ENCODE measurements at places on chromosomes 6 and 20. TPM values are rescaled to one million over a fixed set of nuclear protein-coding genes. Genes with fewer than 3 reads are reported as not detected.

GRCh38 chr20:56826705-56827665, 197.9 kb downstream of the TFAP2C start:
- DNase-seq, result peak; percentile 33

GRCh38 chr20:17456279-17456678, 74.9 kb downstream of the BFSP1 start:
- peak; percentile 20 for DNase-seq

NRSN1 gene
- not detected for polyA plus RNA-seq

VSX1 gene
- polyA plus RNA-seq, result not detected

DNA sequence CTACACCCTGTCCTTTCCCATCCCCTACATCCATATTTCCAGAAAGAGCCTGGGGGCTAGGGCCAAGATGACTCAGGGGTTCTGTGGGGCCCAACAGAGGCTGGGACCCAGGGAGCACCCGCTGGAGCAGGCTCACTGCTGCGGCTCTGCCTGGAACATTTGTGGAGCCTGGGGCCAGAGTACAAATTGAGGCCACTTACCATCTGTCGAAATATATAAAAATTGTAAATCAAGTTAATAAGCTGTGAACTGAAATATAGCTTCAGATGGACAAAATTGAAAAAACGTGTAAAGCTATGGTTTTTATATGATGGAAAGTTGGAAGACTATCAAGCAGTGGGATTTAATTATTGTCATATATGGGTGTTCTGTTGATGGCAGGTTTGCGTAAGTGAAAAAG, 82.9 kb upstream of the ATXN1 start:
- no peak for DNase-seq

- DNase-seq, result no peak
Measured at GRCh38 chr6:32126880-32127279, 1.2 kb downstream of the ATF6B start.

DNA sequence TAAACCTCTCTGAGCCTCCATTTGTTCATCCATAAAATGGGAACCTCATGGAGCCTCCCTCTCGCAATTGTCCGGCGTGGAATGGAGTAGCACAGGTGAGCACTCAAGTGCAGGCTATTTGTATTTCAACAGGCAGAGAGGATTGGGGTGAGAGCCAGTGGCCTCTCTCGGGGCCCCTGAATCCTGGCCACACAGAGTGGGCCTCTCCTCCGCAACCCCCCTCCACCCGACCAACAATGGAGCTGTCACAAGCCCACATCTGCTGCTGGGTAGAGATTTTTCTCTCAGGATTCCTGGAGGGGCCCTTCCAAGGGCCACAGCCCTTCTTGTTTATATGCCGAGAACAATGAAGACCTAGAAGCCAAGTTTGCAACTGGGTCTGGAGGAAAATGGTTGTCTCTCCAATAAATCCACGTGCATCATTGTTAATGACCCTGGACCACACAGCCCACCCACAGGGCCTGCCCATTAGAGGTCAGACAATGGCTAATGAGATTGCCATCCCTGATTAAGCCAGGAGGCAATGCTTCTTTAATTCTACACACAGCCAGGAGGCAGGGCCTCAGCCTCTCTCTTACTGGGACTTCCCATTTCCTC, 233.0 kb downstream of the ANKRD60 start:
- DNase-seq, result no peak

CCM2L gene
- polyA plus RNA-seq, result 5.1 TPM

GRCh38 chr20:59361411-59361810, 61.0 kb downstream of the EDN3 start:
- DNase-seq, result no peak

DNA sequence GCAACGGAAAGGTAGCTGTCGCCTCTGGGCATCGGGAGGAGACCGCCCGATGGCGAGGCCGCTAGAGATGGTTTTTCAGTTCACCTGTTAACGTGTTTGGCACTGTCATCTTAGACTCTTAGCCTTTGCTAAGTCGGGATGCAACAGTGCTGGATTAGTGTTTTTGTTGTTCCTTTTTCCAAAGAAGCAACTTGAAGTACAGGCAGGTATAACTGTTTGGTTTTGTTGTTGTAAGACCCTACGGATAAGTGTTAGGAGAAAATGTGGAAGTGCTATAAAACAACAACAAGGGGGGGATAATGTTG, 723 bp downstream of the MANEA start:
- no peak for DNase-seq

- DNase-seq, result no peak
Measured at GRCh38 chr20:63059684-63060056, 52.9 kb upstream of the BHLHE23 start.

BHLHE23 gene
- not detected for polyA plus RNA-seq

DNA sequence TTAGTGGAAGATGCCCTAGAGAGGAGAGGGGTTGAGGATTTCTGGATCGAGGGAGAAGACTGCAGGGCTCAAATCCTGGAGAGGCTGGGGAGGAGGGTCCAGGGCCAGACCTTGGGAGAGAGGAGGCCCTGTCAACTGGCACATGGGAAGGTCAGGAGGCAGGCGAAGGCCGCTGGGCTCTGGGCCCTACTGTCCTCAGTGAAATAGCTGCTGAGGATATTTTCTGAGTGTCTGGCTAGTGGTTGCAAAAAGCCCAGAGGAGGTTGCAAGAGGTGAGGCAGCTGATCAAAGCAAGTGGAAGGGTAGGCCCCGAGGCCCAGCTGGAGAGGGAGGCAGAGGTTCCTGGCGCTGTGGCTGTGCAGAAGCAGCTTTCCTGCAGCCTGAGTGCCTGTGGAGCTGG, 103.4 kb upstream of the MLN start:
- DNase-seq, result no peak

DNA sequence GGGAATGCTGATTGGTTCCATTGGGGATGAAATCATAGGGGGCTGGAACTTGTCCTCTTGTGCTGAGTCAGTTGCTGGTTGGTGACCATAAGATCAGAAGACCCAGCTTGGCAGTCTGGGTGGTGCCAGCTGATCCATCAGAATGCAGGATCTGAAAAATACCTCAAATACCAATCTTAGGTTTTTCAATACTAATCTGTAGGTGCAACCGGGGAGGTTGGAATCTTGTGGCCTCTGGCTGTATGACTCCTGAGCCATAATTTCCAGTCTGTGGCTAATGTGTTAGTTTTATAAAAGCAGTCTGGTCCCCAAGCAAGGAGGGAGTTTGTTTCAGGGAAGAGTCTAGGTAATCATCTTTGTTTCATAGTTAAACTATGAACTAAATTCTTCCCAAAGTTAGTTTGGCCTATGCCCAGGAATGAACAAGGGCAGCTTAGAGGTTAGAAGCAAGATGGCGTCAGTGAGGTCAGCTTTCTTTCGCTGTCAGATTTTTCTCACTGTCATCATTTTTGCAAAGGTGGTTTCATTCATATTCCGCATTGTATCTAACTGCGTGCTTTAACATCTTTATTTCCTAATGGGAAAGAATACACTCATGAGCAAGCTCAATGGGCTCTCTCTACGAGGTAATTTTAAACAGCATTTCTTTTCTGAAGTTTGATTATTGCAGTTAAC, 2.0 kb downstream of the ARMH2 start:
- no peak for DNase-seq

DNA sequence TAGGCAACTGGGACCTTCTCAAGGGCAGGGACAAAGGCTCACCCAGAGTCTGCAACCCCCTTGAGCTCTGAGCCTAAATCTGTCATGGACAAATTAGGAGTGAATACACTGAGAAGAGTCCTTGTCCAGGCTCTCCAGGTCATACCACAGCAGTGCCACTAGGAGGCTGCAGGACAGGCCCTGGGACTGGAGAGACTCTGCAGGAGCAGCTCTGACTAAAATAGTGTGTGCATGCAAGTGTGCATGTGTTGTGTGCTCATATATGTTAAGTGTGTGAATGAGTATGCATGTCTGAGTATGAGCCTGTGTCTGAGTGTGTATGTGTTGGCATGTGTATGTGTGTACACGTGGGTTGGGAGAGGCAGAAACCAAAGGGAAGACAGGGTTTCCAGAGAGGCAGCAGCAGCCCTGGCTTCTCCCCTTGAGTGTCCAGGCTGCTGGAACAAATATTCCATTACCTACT, 27.1 kb downstream of the MRPL14 start:
- DNase-seq, result no peak

GRCh38 chr20:43842126-43843020, 72.3 kb upstream of the TOX2 start:
- no peak for DNase-seq

GRCh38 chr20:36106606-36107005, 47.9 kb upstream of the EPB41L1 start:
- DNase-seq, result no peak

GRCh38 chr6:8905757-8906156, 470.4 kb upstream of the SLC35B3 start:
- no peak for DNase-seq

DNA sequence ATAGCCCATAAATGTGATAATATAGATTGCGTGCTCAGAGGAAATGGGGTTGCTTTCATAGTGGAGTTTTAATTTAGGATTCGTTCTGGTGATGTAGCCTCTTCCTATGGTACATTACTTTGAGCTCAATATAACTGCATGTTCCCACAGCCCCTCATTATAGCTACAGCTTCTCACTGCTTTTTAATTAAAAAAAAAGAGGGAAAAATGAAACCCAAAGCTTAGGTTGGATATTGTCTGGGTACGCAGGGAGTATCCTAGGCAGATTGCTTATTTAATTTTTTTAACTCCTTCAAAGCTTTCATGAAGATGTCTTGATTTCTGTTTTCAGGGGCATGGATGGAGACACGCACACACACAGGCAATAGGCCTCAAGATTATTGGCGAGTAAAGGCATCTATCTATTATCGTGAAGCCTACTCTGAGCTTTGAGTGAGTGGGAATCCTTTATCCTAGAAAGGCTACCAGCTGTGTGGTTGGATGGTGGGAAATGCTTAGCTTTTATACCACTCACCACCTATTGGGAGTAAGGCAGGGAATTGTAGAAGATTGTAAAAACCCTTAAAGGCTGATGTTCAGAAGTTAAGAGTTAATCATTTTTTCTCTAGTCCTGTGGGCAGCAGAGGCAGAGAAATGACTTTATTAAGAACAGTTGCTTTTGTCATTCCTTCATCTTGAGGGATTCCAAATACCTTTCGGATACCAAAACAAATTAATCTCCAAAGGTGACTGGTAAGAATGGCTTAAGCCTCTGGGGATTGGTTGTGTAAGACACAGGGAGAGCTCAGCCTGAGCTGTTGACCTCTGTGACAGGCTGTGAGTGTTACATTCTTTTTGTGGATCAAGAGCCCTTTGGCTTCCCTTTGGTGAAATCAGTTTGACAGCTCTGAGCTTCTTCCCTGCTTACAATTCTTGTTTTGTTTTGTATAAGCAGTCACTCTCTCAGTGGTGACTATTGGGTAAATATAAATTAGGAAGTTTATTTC, 33.4 kb downstream of the CTNNBL1 start:
- no peak for DNase-seq

GRCh38 chr6:34418367-34418766, 7.5 kb downstream of the RPS10 start:
- no peak for DNase-seq

DNA sequence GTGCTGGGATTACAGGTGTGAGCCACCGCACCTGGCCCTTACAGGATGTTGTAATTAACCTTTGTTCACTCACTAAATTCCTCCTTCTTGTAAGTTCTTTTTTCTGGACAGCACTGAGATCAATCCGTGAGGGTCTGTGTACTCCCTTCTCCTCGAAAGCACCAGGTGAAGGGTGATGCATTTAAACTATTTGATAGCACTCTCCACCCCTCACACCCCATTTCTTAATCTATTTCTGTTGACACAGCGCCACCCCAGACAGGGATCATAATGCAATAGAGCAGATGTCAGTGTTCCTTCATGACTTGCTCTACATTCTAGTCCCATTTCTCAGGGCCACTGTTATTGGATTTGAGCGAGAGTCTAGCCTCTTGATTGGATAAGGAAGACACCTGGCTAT, 46.3 kb downstream of the PPP1R14C start:
- no peak for DNase-seq

GRCh38 chr6:46062312-46062711, 46.7 kb upstream of the CLIC5 start:
- no peak for DNase-seq

PHACTR1 gene
- polyA plus RNA-seq, result 4.1 TPM

DNA sequence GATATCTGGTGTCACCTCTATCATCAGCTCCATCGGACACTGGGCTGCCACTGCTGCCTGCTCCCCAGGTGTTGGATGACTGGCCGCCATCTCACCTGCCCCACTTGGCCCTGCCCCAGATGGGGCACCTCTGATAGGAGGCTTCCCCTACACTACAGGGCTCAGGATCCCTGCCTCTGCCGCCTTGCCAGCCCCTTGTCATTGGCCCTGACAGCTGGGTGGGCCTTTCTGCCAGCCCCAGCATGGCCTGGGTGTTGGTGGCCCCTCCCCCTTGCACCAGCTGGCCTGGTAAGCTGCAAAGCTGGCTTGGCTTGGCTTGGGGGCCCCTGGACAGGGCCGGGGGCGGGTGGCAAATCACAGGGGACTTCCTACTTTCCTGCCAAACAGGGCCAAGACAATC, 10.6 kb downstream of the PACSIN1 start:
- peak; percentile 62 for DNase-seq

DNA sequence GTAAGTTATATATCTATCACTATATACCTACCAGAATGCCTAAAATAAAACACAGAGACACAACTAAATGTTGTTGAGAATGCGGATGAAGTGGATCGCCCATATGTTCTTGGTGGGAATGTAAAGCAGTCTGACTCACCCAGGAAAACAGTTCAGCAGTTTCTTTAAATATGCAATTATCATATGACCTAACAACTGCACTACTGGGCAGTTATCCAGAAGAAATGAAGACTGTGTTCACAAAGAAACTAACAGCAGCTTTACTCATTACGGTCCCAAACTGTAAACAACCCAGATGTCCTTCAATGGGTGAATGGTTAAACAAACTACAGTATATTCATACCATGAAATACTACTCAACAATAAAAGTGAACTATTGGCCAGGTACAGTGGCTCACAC, 14.3 kb upstream of the ZC3H12D start:
- DNase-seq, result peak; percentile 88

DNA sequence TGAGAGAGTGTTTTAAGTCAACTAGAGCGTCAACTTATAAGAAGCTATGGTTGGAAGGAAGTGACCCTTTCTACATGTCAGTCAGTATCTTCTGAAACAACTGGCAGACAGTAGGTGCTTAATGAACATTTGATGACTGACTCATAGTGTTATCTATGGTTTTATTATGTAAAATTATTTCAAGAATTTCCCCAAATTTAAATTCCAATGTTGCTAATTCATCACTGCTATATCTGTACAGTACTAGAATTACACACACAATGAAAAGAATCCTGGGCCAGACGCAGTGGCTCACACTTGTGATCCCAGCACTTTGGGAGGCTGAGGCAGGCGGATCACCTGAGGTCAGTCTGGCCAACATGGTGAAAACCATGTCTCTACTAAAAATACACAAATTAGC, 721.4 kb upstream of the FLRT3 start:
- no peak for DNase-seq

GRCh38 chr20:50348096-50348495, 157.5 kb downstream of the CEBPB start:
- DNase-seq, result no peak

Measured in muscle of back (tissue), 13 donors.